ENCODE measurements at places on chromosomes 4 and X. TPM values are rescaled to one million over a fixed set of nuclear protein-coding genes. Genes with fewer than 3 reads are reported as not detected.

GYPE gene
- polyA plus RNA-seq, result not detected

CYBB gene
- polyA plus RNA-seq, result 0.04 TPM

NEK1 gene
- 3.6 TPM for polyA plus RNA-seq

ELMOD2 gene
- 10.6 TPM for polyA plus RNA-seq

SPANXD gene
- 0.37 TPM for polyA plus RNA-seq

FAM3A gene
- 36.7 TPM for polyA plus RNA-seq

KIT gene
- not detected for polyA plus RNA-seq

POU3F4 gene
- polyA plus RNA-seq, result not detected

TFDP3 gene
- polyA plus RNA-seq, result not detected

USP26 gene
- not detected for polyA plus RNA-seq

MAP9 gene
- polyA plus RNA-seq, result 8.7 TPM

TRPC5OS gene
- polyA plus RNA-seq, result not detected

SH3RF1 gene
- polyA plus RNA-seq, result 8.2 TPM

HEPH gene
- polyA plus RNA-seq, result 0.08 TPM

RTL9 gene
- polyA plus RNA-seq, result 0.06 TPM

SPP1 gene
- 226 TPM for polyA plus RNA-seq

NEUROG2 gene
- polyA plus RNA-seq, result not detected

CT45A5 gene
- polyA plus RNA-seq, result not detected

CXorf49 gene
- not detected for polyA plus RNA-seq

PHOX2B gene
- not detected for polyA plus RNA-seq

TRO gene
- 1.4 TPM for polyA plus RNA-seq

TRIM75 gene
- polyA plus RNA-seq, result not detected

TRPC3 gene
- polyA plus RNA-seq, result not detected

GIMD1 gene
- not detected for polyA plus RNA-seq

KLKB1 gene
- polyA plus RNA-seq, result 0.08 TPM

MXRA5 gene
- polyA plus RNA-seq, result not detected

RAB33A gene
- 0.12 TPM for polyA plus RNA-seq

KLHL15 gene
- polyA plus RNA-seq, result 6.2 TPM

TBC1D9 gene
- polyA plus RNA-seq, result 5.6 TPM

CCKAR gene
- polyA plus RNA-seq, result not detected

BMPR1B gene
- polyA plus RNA-seq, result 7.3 TPM

QRFPR gene
- polyA plus RNA-seq, result not detected

IL13RA2 gene
- polyA plus RNA-seq, result not detected

F8A1 gene
- polyA plus RNA-seq, result 44.5 TPM

FBXO8 gene
- polyA plus RNA-seq, result 8.1 TPM

MAGEB3 gene
- not detected for polyA plus RNA-seq

INTU gene
- 1.5 TPM for polyA plus RNA-seq

ATP1B4 gene
- not detected for polyA plus RNA-seq

STOX2 gene
- 2.7 TPM for polyA plus RNA-seq

FDCSP gene
- not detected for polyA plus RNA-seq

DMRTC1 gene
- polyA plus RNA-seq, result not detected

BMX gene
- polyA plus RNA-seq, result not detected

FOXR2 gene
- not detected for polyA plus RNA-seq

PRSS12 gene
- 0.36 TPM for polyA plus RNA-seq

ZDHHC15 gene
- not detected for polyA plus RNA-seq

SCRG1 gene
- polyA plus RNA-seq, result not detected

TRAM1L1 gene
- polyA plus RNA-seq, result 1.4 TPM

USP11 gene
- 43.5 TPM for polyA plus RNA-seq

TMEM31 gene
- polyA plus RNA-seq, result not detected

MAEA gene
- polyA plus RNA-seq, result 58.5 TPM

IGFBP7 gene
- polyA plus RNA-seq, result 177 TPM

GDPD2 gene
- polyA plus RNA-seq, result 0.12 TPM

SSX2B gene
- polyA plus RNA-seq, result not detected
